Temporal lobe (tissue), 4 donors: ENCODE measurements at places on chromosomes 11 and 22. TPM values are rescaled to one million over a fixed set of nuclear protein-coding genes. Genes with fewer than 3 reads are reported as not detected.

The GLYATL1 gene
- 0.49 TPM for total RNA-seq

The LGR4 gene
- total RNA-seq = 17.5 TPM

The CNTN5 gene
- total RNA-seq = 6.9 TPM

The ALDH3B1 gene
- total RNA-seq = 0.49 TPM

The MS4A6E gene
- not detected for total RNA-seq

The OR51B5 gene
- 0.74 TPM for total RNA-seq

The CHORDC1 gene
- 43.5 TPM for total RNA-seq

The RFPL1 gene
- not detected for total RNA-seq

The TRPM5 gene
- total RNA-seq = not detected

The AGBL2 gene
- total RNA-seq = 0.25 TPM

The PRG3 gene
- total RNA-seq = not detected

The NAALADL1 gene
- 1.5 TPM for total RNA-seq

The IGLL1 gene
- not detected for total RNA-seq

The NLRP14 gene
- 0.49 TPM for total RNA-seq

The IGF2 gene
- total RNA-seq = 14.0 TPM

The TRPC6 gene
- total RNA-seq = 4.2 TPM

The LMNTD2 gene
- total RNA-seq = under 0.01 TPM

The PNPLA5 gene
- total RNA-seq = 0.25 TPM

The RIBC2 gene
- total RNA-seq = 0.25 TPM

The SHANK3 gene
- 5.9 TPM for total RNA-seq

The FAM181B gene
- 10.3 TPM for total RNA-seq

The CCS gene
- 13.5 TPM for total RNA-seq

The ZP1 gene
- not detected for total RNA-seq

The PKDREJ gene
- under 0.01 TPM for total RNA-seq

The SIDT2 gene
- 11.3 TPM for total RNA-seq

The PPFIBP2 gene
- 15.5 TPM for total RNA-seq

The OR51S1 gene
- not detected for total RNA-seq

The GRIA4 gene
- total RNA-seq = 56.5 TPM

The GAB4 gene
- not detected for total RNA-seq

The MRGPRF gene
- total RNA-seq = 1.2 TPM
